DND-41 (cell line): ENCODE measurements at places on chromosomes 1 and 21.

DNA sequence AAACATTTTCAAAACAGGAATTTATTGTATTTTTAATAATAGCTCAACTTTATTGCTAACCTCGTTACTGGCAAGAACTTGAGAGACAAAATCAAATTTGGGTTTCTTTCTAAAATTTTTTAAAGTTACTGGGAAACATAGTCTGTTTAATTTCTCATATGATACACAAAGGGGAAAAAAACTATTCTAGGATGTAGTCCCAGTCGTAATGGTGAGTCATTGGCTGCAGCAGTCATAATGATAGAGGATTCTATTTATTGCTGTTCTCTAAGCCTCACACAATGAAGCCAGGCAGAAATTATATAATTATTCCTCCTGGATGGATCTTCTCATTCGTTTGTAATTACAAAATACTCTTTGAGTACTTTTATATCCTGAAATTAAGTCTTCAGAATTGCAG is 326.5 kb upstream of the SGIP1 start:
- H3K4me3 ChIP-seq = no peak overlapping the region
- H3K27ac ChIP-seq = no peak overlapping the region
- H3K27me3 ChIP-seq = no peaks in the 10 kb centered on the region
- no peak for DNase-seq
- H3K36me3 ChIP-seq = no peaks in the 10 kb centered on the region

- peaks cover 8% of the 10 kb centered on the region for H3K27me3 ChIP-seq
- no peaks in the 10 kb centered on the region for H3K36me3 ChIP-seq
- H3K4me3 ChIP-seq = no peak overlapping the region
Observed at GRCh38 chr1:118993700-118994026, 5.5 kb upstream of the TBX15 start.

DNA sequence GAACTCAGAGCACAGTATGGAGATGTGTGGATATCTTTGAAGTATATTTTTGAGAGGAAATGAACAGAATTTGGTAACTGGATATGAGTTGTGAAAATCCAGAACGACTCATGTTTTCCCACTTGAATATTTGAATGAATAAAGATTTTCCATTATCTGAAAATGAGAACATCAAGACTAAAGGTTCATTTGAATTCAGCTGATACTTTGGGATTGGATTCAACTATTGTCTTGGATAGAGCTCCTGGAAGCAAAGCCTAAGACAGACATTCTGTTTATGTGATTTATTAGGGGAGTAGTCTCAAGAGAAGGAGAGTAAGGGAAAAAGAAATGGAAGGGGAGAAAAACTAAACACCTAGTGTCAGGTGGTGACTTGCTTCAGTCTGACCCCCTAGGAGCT is 256.0 kb upstream of the LYPLAL1 start:
- DNase-seq = no peak
- no peaks in the 10 kb centered on the region for H3K36me3 ChIP-seq
- H3K4me1 ChIP-seq = no peaks in the 10 kb centered on the region
- no peaks in the 10 kb centered on the region for H3K27me3 ChIP-seq

GRCh38 chr1:91513160-91513559 is 12.5 kb downstream of the CDC7 start:
- H3K36me3 ChIP-seq = peaks cover 99% of the 10 kb centered on the region
- DNase-seq = no peak
- H3K27me3 ChIP-seq = no peaks in the 10 kb centered on the region
- no peak overlapping the region for H3K4me3 ChIP-seq
- no peak overlapping the region for H3K27ac ChIP-seq
- no peaks in the 10 kb centered on the region for H3K4me1 ChIP-seq

GRCh38 chr21:41446586-41446985 is 20.5 kb downstream of the MX1 start:
- H3K4me1 ChIP-seq = no peaks in the 10 kb centered on the region
- H3K27me3 ChIP-seq = no peaks in the 10 kb centered on the region
- H3K36me3 ChIP-seq = peaks cover 3% of the 10 kb centered on the region; the same call in 1 of the 2 replicates
- no peak overlapping the region for H3K27ac ChIP-seq

GRCh38 chr1:22628698-22629444 is 7.6 kb upstream of the C1QA start:
- DNase-seq = no peak
- peaks cover 3% of the 10 kb centered on the region for H3K27me3 ChIP-seq
- H3K27ac ChIP-seq = no peak overlapping the region

- peaks cover 90% of the 10 kb centered on the region for H3K36me3 ChIP-seq
- H3K27ac ChIP-seq = no peak overlapping the region
- DNase-seq = no peak
- H3K27me3 ChIP-seq = no peaks in the 10 kb centered on the region
Observed at GRCh38 chr21:37130971-37131370, 57.9 kb downstream of the TTC3 start.

- H3K27ac ChIP-seq = no peak overlapping the region
- no peaks in the 10 kb centered on the region for H3K4me1 ChIP-seq
- peaks cover 7% of the 10 kb centered on the region for H3K27me3 ChIP-seq
- no peak for DNase-seq
- no peaks in the 10 kb centered on the region for H3K36me3 ChIP-seq
- no peak overlapping the region for H3K4me3 ChIP-seq
Observed at GRCh38 chr1:201409440-201409839, 10.3 kb upstream of the LAD1 start.

GRCh38 chr1:181324797-181325616 is 158.3 kb upstream of the CACNA1E start:
- H3K4me3 ChIP-seq = no peak overlapping the region
- no peak for DNase-seq
- no peaks in the 10 kb centered on the region for H3K36me3 ChIP-seq
- H3K27me3 ChIP-seq = peaks cover 34% of the 10 kb centered on the region
- no peaks in the 10 kb centered on the region for H3K4me1 ChIP-seq
- H3K27ac ChIP-seq = no peak overlapping the region

DNA sequence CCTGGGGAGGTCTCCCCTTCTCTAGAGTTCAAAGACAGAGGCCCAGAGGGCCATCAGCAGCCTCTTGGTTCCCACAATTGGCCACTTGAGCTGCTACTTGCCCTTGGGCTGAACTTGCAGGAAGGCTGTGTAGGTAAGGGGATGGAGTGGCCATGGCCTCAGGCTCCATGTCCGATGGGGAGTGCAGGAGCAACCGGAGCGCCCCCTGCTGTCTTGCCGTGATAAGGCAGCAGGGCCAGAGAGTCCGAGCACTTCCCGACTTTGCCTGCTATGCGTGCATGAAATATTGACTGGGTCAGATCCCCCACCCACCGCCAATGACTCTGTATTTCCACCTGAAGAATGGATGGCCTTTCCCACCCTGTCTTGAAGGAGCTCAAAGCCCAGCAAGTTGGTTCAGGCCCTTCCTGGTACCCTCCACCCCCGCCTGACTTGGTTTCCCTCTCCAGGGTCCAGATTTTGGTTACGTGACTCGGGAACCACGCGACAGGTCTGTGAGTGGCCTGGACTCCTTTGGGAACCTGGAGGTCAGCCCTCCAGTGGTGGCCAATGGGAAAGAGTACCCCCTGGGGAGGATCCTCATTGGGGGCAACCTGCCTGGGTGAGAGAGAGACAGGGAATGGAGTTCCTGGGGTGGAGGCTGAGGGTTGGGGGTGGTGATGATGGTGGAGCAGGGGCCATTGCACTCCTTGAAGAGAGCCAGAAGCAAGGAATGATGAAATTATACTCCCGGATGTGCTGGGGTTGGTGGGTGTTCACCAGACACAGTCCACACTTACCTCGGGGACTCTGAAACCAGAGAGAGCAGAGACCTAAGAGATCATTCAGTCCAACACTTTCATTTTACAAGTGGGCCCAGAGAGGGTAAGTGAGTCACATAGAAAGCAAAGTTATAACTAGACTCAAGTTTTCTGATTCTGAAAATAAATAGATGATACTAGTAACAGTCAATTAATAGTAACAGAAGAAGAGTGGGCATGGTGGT is 25.6 kb downstream of the PADI3 start:
- no peak overlapping the region for H3K27ac ChIP-seq
- no peak overlapping the region for H3K4me3 ChIP-seq
- H3K36me3 ChIP-seq = no peaks in the 10 kb centered on the region
- H3K27me3 ChIP-seq = peaks cover 3% of the 10 kb centered on the region
- no peaks in the 10 kb centered on the region for H3K4me1 ChIP-seq

GRCh38 chr21:40173816-40174215 is 306.6 kb downstream of the PCP4 start:
- DNase-seq = no peak
- no peak overlapping the region for H3K27ac ChIP-seq
- H3K4me1 ChIP-seq = no peaks in the 10 kb centered on the region

DNA sequence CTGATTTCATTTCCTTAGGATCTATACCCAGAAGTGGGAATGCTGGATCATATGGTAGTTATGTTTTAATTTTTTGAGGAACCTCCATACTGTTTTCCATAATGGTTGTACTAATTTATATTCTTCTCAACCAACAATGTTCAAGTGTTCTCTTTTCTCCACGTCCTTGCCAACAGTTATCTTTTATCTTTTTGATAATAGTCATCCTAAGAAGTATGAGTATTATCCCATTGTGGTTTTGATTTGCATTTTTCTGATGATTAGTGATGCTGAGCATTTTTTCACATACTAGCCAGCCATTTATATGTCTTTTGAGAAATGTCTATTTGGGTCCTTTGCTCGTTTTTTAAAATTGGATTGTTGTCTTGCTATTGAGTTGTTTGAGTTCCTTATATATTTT is 38.5 kb downstream of the ABCD3 start:
- no peaks in the 10 kb centered on the region for H3K27me3 ChIP-seq
- H3K4me1 ChIP-seq = no peaks in the 10 kb centered on the region
- no peak overlapping the region for H3K4me3 ChIP-seq
- no peak overlapping the region for H3K27ac ChIP-seq
- peaks cover 23% of the 10 kb centered on the region; the same call in 1 of the 2 replicates for H3K36me3 ChIP-seq

- H3K27me3 ChIP-seq = no peaks in the 10 kb centered on the region
- no peak overlapping the region for H3K27ac ChIP-seq
- no peaks in the 10 kb centered on the region for H3K4me1 ChIP-seq
- no peak for DNase-seq
Observed at GRCh38 chr1:168256164-168256563, 24.5 kb upstream of the TBX19 start.

DNA sequence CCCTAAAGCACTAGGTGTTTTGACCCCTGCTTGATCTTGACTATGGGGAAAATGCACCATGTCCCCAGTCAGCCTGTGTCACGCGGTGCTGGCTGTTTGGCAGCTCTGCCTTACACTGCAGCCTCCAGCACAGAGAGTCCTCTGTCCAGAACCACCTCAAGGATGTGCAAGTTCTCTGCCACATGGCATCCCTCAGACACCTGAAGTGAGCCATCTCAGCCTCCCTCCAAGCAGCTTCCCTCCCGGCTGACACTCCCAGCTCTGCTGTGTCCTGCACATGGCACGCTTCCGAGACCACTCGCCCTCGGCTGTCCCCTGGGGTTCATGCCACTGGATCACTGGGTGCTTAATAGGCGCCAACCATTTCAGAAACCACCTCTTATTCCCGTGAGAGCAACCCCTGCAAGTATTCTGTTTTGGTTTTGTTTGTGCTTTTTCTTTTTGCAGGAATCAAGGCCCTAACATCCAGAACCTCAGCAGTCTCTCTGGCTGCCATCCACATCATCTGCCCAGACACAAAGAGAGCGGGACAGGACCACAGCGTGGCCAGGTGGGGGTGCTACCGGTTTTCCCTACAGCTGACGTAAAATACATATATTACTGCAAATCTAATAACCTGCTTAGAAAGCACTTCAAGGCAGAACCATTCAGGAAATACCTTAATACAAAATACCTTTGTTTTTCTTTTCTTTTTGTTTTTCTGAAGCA is 45.7 kb downstream of the CAPZB start:
- H3K36me3 ChIP-seq = peaks cover 26% of the 10 kb centered on the region
- no peak overlapping the region for H3K4me3 ChIP-seq
- no peak overlapping the region for H3K27ac ChIP-seq
- no peaks in the 10 kb centered on the region; the same call in 1 of the 2 replicates for H3K4me1 ChIP-seq
- H3K27me3 ChIP-seq = no peaks in the 10 kb centered on the region

DNA sequence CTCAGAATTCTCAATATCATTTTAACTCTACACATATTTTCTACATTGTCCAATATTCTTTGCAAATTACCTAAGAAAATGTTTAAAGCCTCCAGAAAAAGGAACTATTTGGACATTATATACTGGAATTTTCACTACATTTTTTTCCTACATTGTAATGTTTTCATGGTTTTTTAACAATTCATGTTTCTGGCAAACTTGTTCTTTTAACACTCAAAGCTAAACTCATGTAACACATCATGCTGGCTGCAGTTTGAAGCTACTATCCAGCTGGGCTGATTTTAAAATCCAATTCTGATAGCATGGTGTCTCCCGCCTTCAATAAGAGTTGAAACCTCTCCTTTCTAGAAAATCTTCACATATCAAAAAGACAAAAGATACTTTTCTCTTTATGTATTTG is 52.0 kb downstream of the TGFBR3 start:
- no peaks in the 10 kb centered on the region for H3K27me3 ChIP-seq
- no peak overlapping the region for H3K4me3 ChIP-seq
- DNase-seq = no peak
- no peaks in the 10 kb centered on the region for H3K36me3 ChIP-seq
- no peaks in the 10 kb centered on the region for H3K4me1 ChIP-seq

DNA sequence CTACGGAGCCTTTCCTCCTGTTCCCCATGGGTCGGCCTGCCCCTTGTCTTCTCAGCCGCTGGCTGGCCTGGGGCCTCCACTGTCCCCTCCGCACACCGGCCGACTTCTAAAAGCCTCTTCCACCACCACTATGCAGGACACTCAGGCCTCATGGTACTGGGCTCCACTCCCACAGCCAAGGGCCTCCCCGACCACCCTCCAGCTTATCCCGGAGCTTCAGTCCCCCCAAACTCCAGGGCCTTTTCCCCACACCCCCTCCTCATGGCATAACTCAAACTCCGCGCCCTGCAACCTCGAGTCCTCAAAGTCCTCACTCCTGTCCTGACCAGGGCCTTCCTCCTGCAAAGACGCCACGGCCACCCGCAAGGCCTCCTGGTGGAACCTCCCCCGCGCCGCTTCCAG is 2.0 kb downstream of the LRRC41 start:
- H3K4me1 ChIP-seq = peaks cover 36% of the 10 kb centered on the region
- H3K4me3 ChIP-seq = peak overlapping the region; percentile 81
- peaks cover 33% of the 10 kb centered on the region for H3K36me3 ChIP-seq
- peak overlapping the region; percentile 95 for H3K27ac ChIP-seq

- no peaks in the 10 kb centered on the region for H3K36me3 ChIP-seq
- H3K4me1 ChIP-seq = no peaks in the 10 kb centered on the region
- no peak overlapping the region for H3K4me3 ChIP-seq
- H3K27ac ChIP-seq = no peak overlapping the region
- H3K27me3 ChIP-seq = no peaks in the 10 kb centered on the region
- DNase-seq = no peak
Observed at GRCh38 chr1:215888159-215888558, 321.1 kb downstream of the KCTD3 start.

- no peaks in the 10 kb centered on the region for H3K4me1 ChIP-seq
- DNase-seq = no peak
- H3K4me3 ChIP-seq = no peak overlapping the region
- H3K27me3 ChIP-seq = peaks cover 5% of the 10 kb centered on the region
- H3K36me3 ChIP-seq = no peaks in the 10 kb centered on the region
- H3K27ac ChIP-seq = no peak overlapping the region
Observed at GRCh38 chr1:55639526-55639925, 424.4 kb upstream of the USP24 start.

GRCh38 chr1:203428981-203429599 is 46.5 kb upstream of the PRELP start:
- no peaks in the 10 kb centered on the region for H3K4me1 ChIP-seq
- no peak overlapping the region for H3K4me3 ChIP-seq
- H3K27ac ChIP-seq = no peak overlapping the region
- no peak for DNase-seq
- H3K36me3 ChIP-seq = no peaks in the 10 kb centered on the region
